IMR-90 (cell line): ENCODE measurements at places on chromosomes 3 and 15.

DNA sequence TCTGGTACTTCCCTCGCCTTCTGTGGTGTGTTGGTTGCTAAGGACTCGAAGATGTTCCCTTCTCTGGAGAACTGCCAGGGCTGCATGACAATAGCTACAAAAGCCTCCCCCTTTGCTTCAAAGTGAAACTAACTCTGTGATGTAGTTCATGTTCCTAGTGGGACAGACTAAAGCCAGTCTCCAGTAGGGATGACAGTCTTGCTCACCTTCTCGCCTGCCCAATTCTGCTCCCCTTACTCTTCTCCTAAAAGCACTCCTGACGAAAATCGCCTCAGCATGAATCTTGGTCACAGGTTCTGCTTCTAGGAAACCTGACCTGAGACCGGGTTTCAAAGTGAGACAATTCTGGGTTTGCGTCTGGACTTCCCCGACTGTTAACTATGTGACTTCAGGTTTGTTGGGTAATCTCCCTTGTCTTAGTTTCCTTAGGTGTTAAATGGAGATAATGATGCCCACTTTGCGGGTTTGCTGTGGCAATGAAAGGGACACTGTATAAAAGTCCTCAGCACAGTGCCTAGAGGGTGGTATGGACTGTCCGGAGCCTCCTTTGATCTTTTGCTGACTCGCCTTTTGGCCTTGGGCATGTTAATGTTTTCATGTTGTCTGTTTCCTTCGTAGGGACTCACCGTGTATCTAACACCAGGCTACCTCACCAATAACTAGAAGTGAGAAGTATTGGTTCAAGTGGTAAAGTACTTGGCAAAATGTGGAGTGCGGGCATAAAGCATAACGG is 24.9 kb upstream of the THRB start:
- no peaks in the 10 kb centered on the region for H3K36me3 ChIP-seq
- H3K27ac ChIP-seq = no peak overlapping the region
- peaks cover 26% of the 10 kb centered on the region for H3K27me3 ChIP-seq
- no peak overlapping the region for H3K4me3 ChIP-seq
- H3K4me1 ChIP-seq = no peaks in the 10 kb centered on the region
- no peak for DNase-seq

- no peaks in the 10 kb centered on the region for H3K36me3 ChIP-seq
- H3K4me3 ChIP-seq = no peak overlapping the region
- peaks cover 19% of the 10 kb centered on the region for H3K4me1 ChIP-seq
- H3K27ac ChIP-seq = no peak overlapping the region
- DNase-seq = peak; percentile 78
These were observed 38.6 kb upstream of the APH1B start for GRCh38 chr15:63238796-63239195.

DNA sequence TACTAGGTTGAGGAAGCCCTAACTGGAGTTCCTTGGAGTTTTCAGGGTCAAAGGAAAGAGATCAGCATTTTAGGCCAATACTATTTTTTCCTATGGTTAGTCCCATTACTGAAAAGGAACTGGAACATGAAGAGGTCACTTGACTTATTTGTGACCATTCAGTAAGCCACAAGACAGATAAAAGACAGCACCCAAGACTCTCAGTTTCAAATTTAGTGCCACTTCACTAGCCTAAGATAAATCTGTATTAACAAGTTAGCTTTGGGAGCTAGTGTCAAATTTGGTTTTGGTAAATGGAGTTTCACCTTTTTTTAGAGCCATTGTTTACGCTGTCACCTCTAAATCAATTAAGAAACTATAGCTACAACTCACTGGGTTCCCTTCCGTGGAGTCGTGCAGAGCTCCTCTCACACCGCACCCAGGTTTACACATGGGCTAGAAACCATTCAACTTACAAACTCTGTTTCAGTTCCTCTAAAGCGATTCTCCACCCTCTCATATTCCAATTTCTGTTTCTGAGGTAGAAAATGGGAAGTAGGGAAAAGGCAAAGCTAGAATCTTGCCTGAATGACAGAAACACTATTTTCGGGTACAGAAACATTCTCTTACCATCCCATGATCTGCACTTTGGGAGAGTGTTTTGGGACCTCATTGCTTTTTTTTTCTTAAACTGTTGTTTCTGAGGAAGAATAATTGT is 14.4 kb downstream of the CCDC32 start:
- DNase-seq = no peak
- peaks cover 16% of the 10 kb centered on the region for H3K36me3 ChIP-seq
- no peak overlapping the region for H3K4me3 ChIP-seq

DNA sequence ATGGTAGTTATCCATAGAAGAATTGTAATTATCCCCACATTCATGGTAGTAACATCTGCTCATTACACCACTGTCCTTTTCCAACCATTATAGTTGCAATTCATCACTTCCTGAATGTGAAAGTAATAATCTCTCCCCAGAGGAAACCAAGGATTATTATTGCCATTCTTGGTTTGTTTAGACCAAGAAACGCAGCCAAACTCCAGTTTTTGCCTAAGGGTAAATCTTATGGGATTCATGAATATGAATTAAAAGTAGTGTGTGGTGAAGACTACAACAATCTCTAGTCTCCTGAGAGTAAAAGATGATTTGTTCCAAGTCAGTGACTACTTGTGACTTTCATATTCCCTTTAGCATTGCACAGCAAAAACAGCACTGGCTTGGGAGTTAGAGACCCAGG is 45.7 kb upstream of the ABI3BP start:
- no peak for DNase-seq
- no peaks in the 10 kb centered on the region for H3K36me3 ChIP-seq
- H3K27me3 ChIP-seq = no peaks in the 10 kb centered on the region
- H3K4me1 ChIP-seq = peaks cover 11% of the 10 kb centered on the region
- H3K4me3 ChIP-seq = no peak overlapping the region
- H3K27ac ChIP-seq = no peak overlapping the region

DNA sequence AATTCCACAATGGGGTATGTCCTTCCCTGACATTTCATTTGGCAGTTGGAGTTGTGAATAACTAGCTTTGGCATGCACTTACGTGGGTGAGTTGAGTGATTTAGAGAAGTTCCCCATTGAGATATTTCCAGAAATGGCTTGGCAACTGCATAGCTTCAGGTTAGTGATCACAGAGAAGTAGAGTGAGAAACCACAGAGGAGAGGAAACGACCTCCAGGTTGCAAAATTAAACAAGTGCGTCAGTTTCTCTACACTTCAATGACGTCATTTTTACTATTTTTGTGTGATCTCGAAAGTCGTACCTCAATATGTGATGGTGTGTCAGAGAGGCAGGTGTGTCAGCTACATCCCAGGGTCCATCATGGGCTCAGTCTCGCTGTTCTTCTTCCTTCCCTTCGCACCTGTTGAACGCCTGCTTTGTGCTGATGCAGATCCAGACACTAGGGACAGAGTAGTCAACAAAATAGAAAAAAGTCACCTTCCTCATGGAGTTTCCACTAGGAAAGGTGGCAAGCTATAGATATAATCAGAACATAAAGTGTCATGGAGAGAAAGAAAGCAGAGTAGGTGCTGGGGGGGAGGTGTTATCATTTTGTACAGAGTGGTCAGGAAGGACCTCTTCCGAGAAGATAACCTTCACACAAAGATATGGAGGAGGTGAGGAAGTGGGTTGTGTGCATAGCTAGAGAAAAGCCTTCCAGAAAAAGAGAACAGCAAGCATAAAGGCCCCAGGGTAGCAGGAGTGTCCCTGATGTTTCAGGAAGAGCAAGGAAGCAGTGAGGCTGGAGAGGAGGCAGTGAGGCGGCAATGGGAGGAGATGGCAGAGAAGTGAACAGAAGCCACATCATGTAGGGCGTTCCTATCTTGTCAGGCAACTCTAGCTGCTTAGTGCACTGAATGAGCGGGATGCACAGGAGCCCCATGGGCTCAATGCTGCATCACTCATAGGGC is 75.6 kb downstream of the MCTP2 start:
- no peak overlapping the region for H3K4me3 ChIP-seq
- peak; percentile 86 for DNase-seq
- no peaks in the 10 kb centered on the region for H3K27me3 ChIP-seq
- peaks cover 3% of the 10 kb centered on the region; the same call in 1 of the 2 replicates for H3K4me1 ChIP-seq
- H3K36me3 ChIP-seq = 0 out of 2 replicates have a peak, but pooled peaks cover 1% of the 10 kb centered on the region

GRCh38 chr3:114213627-114214541 is 23.5 kb downstream of the ZNF80 start:
- no peak overlapping the region for H3K27ac ChIP-seq
- no peaks in the 10 kb centered on the region for H3K4me1 ChIP-seq
- peaks cover 13% of the 10 kb centered on the region for H3K27me3 ChIP-seq
- H3K4me3 ChIP-seq = peak overlapping the region; percentile 4; the same call in 1 of the 2 replicates
- peak; percentile 78 for DNase-seq
- no peaks in the 10 kb centered on the region for H3K36me3 ChIP-seq

- peak; percentile 86 for DNase-seq
- H3K27me3 ChIP-seq = no peaks in the 10 kb centered on the region
- H3K4me3 ChIP-seq = no peak overlapping the region
- H3K36me3 ChIP-seq = peaks cover 5% of the 10 kb centered on the region; the same call in 1 of the 2 replicates
- no peak overlapping the region for H3K27ac ChIP-seq
- peaks cover 7% of the 10 kb centered on the region for H3K4me1 ChIP-seq
These were observed 45.6 kb downstream of the NMD3 start for GRCh38 chr3:161266731-161267150.

DNA sequence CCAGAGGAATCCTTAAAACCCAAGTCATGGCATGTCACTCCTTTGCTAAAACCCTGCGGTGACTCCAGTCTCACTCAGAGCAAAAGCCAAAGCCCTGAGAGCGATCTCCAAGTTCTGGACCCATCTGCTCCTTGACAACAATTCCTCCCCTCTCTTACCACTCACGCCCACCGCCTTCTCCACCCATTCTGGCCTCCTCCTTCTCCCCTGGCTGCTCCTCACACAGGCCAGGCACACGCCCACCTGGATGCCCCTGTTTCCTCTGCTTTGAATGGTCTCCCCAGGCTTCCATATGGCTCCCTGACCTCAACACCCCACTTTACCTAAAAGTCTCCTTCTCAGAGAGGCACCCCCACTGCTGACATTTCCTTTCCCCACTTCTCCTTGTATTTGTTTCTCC is 146.1 kb upstream of the LINGO1 start:
- H3K27me3 ChIP-seq = peaks cover 21% of the 10 kb centered on the region; the same call in 1 of the 2 replicates
- no peak for DNase-seq
- H3K27ac ChIP-seq = no peak overlapping the region
- H3K36me3 ChIP-seq = no peaks in the 10 kb centered on the region
- no peak overlapping the region for H3K4me3 ChIP-seq
- no peaks in the 10 kb centered on the region for H3K4me1 ChIP-seq

DNA sequence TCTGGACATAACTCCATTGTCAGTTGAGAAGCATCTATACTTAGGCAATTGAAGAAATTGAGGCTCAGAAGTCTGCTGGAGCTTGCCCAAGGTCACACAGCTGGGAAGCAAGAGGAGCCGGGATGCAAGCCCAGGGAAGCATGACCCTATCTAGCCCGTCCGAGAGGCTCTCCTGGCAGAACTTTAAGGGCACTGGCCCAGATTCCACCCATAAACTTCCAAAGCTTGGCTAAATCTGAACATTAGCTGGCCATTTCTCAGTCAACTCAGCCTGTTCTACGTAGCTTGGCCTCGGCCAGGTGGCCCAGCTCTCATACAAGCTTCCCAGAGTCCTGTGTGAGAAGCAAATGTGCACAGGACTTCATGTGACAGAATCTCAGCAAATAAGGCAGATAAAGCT is 75.8 kb downstream of the LRIG1 start:
- H3K27ac ChIP-seq = no peak overlapping the region
- H3K36me3 ChIP-seq = no peaks in the 10 kb centered on the region
- no peaks in the 10 kb centered on the region for H3K27me3 ChIP-seq
- H3K4me1 ChIP-seq = peaks cover 20% of the 10 kb centered on the region

DNA sequence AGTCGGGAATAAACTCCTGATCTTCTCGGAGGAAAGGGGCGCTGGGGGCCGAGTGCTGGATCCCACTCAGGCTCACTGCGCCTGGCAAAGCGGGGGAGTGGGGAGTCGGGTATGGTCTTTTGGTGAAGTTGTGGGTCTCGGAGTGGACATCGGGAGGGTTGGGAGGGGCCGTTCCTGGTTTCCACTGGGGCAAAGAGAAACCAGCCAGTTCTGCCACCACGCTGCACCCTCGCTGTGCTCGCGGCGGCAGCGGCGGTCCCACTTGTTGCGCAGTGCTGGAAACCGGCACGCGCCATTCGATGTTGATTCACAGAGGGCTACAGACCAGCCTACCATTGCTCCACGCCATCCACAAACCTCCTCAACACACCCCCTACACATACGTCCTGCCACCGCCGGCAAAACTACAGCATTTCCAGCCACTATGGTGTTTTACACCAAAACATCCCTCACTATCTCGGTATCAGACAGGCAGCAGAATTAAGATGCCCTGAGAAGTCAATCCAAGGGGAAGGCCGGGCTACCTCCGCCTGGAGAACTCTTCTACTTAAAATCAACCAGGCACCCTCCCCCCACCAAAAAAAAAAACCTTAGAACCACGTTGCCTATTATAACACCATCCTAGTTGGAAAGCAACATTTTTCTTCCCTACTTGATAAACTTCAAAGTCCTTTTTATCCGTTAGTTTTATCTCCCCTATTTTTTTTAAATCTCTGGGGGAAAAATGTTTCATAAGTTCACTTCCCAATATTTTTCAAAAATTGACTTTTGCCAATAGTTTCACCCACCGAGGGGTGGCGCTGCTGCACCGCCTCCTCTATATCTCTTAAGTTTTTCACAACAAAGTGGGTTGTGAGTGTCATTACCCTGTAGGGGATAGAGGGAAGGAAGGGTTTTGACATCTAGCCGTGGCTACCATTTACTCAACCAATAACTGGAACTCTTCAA is 3.6 kb downstream of the BCL6 start:
- peak overlapping the region; percentile 97 for H3K27ac ChIP-seq
- H3K4me1 ChIP-seq = peaks cover 11% of the 10 kb centered on the region
- peak; percentile 78 for DNase-seq
- H3K27me3 ChIP-seq = no peaks in the 10 kb centered on the region
- H3K4me3 ChIP-seq = peak overlapping the region; percentile 46

GRCh38 chr3:140035871-140036270 is 100.9 kb downstream of the CLSTN2 start:
- H3K27ac ChIP-seq = no peak overlapping the region
- H3K4me1 ChIP-seq = no peaks in the 10 kb centered on the region
- no peak overlapping the region for H3K4me3 ChIP-seq
- no peaks in the 10 kb centered on the region for H3K27me3 ChIP-seq

GRCh38 chr3:66534304-66534845 is 33.6 kb upstream of the LRIG1 start:
- no peaks in the 10 kb centered on the region for H3K27me3 ChIP-seq
- H3K4me1 ChIP-seq = peaks cover 1% of the 10 kb centered on the region; the same call in 1 of the 2 replicates
- DNase-seq = no peak
- H3K27ac ChIP-seq = no peak overlapping the region
- H3K36me3 ChIP-seq = no peaks in the 10 kb centered on the region

DNA sequence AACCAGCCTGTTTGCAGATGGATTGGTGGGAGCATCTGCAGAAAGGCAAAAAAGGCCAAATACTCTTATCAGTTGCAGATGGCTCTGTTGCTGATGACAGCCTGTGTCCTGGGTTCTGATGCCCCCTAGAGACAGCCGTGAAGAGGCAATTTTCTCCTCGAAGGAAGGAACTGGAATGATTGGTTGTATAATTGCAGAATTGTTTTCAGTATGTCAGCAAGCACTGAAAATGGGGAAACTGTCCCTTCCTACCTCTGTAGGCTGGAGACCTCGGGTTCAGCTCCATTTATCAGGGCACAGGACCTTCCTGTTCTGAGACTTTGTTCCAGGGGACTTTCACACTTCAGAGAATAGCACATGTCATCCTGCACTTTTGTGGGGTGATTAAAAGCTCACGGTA is 103.0 kb downstream of the PGPEP1L start:
- H3K36me3 ChIP-seq = peaks cover 35% of the 10 kb centered on the region
- no peak overlapping the region for H3K4me3 ChIP-seq
- H3K27me3 ChIP-seq = no peaks in the 10 kb centered on the region
- H3K27ac ChIP-seq = peak overlapping the region; percentile 60; the same call in 1 of the 2 replicates
- peak; percentile 75 for DNase-seq
- peaks cover 51% of the 10 kb centered on the region for H3K4me1 ChIP-seq
